ENCODE measurements at places on chromosomes 2 and 18.

- no peak for DNase-seq
Observed at GRCh38 chr2:218260742-218261422, at the start of gene GPBAR1. TSS of gene GPBAR1 (plus strand) at chr2:218261015. CDS start at chr2:218262725, 1,710 bp downstream.

- peak; percentile 16 for DNase-seq
Observed at GRCh38 chr2:30336978-30337841, 105.9 kb downstream of the LBH start.

- DNase-seq, result no peak
Observed at GRCh38 chr2:148643421-148643820, 1.1 kb upstream of the EPC2 start.

DNA sequence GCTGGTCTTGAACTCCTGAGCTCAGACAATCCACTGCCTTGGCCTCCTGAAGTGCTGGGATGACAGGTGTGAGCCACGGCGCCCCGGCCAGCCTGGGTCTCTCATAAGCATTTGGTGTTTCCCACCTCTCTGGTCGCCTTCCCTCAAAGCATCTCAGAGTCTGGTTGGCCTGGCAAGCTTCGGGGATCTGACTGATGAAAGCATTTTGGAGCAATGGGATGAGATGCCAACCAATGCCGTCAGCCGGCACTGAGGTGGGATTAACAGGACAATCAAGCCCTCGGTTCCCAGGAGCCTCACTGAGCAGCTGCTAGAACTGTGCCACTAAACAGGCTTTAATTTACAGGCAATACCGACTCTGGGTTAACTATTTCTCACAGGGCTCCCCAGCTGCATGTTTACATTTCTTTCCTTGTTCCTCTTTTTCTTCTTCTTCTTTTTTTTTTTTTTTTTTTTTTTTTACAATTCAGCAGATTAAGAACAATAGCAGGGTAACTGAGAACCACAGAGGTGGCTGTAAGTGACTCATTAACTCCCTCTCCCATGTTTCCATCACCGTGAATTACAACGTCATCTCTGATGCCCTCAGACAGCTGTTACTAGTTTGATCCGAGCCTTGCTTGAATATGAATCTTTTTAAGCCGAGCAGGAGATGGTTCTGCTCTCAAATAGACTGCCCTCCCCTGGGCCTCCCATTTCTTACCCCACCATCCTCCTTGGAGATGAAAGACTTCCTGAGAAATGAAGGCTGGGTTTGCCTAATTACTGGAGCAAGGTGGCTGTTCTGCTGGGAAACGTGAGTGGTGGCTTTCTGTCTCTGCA is 37.9 kb downstream of the ODC1 start:
- peak; percentile 44 for DNase-seq

- DNase-seq, result peak; percentile 57
Observed at GRCh38 chr2:110853516-110853915, 121.1 kb downstream of the ACOXL start.

GRCh38 chr2:47057687-47058002 is 97.5 kb downstream of the STPG4 start:
- no peak for DNase-seq

DNA sequence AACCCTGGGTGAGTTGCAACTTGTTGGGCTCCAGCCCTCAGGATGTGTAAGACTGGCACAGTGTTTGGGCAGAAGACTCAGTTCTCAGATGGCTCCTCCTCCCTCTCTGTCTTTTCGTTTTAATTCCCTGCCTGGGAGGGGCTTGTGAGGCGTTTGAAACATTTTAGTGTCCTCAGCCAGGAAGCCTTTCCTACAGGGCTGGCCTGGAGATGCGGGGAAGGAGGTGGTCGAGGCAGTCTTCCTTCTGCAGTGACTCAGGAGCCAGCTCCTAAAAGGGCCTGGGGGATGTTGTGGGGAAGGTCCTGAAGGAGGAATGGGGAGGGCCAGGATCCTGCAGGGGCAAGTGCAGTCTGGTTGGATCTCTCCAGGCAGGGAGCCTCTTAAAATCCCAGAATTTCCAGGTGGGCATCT is 22.1 kb upstream of the IGFBP5 start:
- DNase-seq, result no peak

GRCh38 chr2:163970058-163970813 is 234.4 kb upstream of the FIGN start:
- no peak for DNase-seq

DNA sequence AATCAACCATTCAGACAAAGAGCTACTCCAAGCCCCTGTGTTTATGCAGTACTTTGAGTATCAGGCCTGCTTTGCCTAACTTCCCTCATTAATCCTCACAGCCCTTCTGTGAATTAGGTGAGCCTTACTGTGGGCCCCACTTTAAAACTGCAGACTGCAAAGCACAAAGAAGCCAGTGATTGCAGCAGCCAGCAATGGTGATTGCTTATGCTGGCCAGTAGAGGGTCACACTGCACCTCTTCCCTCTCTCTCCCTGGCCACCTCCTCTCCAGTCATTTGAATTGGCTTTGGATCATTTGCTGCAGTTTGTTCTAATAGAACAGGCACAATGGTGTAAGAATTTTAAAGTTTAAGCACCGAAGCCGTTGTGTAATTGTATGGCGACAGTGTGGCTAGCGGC is 229.9 kb downstream of the AGPS start:
- no peak for DNase-seq
